ENCODE measurements at places on chromosomes 5 and 9. TPM values are rescaled to one million over a fixed set of nuclear protein-coding genes. Genes with fewer than 3 reads are reported as not detected.

- peaks cover 12% of the 10 kb centered on the region for H3K4me1 ChIP-seq
- no peaks in the 10 kb centered on the region for H3K36me3 ChIP-seq
- peaks cover 1% of the 10 kb centered on the region for H3K27me3 ChIP-seq
- DNase-seq: no peak
- peak overlapping the region; percentile 76 for H3K27ac ChIP-seq
- no peak overlapping the region for H3K4me3 ChIP-seq
These were observed 172.2 kb downstream of the ERCC6L2 start for GRCh38 chr9:96047741-96048103.

GRCh38 chr5:140303966-140304365, 1.1 kb upstream of the PFDN1 start:
- no peak for DNase-seq
- no peak overlapping the region for H3K4me3 ChIP-seq
- no peak overlapping the region for H3K27ac ChIP-seq
- peaks cover 8% of the 10 kb centered on the region for H3K36me3 ChIP-seq
- H3K27me3 ChIP-seq: no peaks in the 10 kb centered on the region

The FAM78A gene
- total RNA-seq: 36.2 TPM

The SH3RF2 gene
- total RNA-seq: not detected

The PTGES gene
- total RNA-seq: 0.56 TPM

The JAKMIP2 gene
- 3.2 TPM for total RNA-seq

The C5orf58 gene
- not detected for total RNA-seq

All from activated CD8-positive, alpha-beta T cell treated with anti-CD3 and anti-CD28 coated beads for 36 hours (primary cell).